ENCODE measurements at places on chromosomes 1 and 21.
A peak's percentile ranks its signal among the peaks of the same experiment; 100 is the strongest.

DNA sequence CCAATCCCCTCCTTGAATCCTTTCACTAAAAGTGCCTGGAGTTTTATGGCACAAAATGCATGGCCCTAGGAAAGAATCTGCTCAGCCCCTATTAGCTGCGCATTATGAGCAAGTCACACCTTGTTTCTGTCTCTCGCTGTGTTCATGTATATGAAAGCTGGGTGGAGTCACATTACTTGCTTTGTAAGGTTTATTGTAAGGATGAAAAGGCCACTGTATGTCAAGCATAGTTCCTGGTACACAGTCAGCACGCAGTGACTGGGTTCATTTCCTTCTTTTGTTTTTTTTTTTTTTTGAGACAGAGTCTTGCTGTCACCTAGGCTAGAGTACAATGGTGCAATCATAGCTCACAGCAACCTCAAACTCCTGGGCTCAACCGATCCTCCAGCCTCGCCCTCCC is 6.7 kb upstream of the SLC9A1 start:
- DNase-seq: no peak

- no peak for DNase-seq
These were observed 75.4 kb upstream of the CLDN14 start for GRCh38 chr21:36555199-36555800.

GRCh38 chr1:955474-955873 is 3.6 kb downstream of the NOC2L start:
- DNase-seq: no peak

DNA sequence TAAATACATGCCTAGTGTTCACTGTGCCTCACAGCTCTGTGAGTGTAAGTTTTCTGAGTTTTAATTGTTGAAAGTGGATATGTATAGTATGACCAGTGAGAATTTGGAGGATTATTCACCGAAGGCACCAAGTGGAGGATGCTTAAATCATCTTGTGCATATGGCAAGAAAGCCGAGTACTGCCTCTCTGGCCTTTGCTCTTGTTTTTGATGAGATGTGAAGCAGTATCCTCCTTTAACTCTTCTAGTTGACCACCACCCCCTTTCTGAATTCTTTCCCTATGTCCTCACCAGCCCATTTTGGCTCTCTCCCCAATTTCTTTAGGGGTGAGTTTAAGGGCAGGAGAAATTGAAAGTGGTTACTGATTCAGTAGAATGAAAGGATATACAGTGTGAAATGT is 130.4 kb downstream of the SYT2 start:
- DNase-seq: no peak

GRCh38 chr1:67916140-67916886 is 83.0 kb upstream of the GNG12 start:
- DNase-seq: no peak

DNA sequence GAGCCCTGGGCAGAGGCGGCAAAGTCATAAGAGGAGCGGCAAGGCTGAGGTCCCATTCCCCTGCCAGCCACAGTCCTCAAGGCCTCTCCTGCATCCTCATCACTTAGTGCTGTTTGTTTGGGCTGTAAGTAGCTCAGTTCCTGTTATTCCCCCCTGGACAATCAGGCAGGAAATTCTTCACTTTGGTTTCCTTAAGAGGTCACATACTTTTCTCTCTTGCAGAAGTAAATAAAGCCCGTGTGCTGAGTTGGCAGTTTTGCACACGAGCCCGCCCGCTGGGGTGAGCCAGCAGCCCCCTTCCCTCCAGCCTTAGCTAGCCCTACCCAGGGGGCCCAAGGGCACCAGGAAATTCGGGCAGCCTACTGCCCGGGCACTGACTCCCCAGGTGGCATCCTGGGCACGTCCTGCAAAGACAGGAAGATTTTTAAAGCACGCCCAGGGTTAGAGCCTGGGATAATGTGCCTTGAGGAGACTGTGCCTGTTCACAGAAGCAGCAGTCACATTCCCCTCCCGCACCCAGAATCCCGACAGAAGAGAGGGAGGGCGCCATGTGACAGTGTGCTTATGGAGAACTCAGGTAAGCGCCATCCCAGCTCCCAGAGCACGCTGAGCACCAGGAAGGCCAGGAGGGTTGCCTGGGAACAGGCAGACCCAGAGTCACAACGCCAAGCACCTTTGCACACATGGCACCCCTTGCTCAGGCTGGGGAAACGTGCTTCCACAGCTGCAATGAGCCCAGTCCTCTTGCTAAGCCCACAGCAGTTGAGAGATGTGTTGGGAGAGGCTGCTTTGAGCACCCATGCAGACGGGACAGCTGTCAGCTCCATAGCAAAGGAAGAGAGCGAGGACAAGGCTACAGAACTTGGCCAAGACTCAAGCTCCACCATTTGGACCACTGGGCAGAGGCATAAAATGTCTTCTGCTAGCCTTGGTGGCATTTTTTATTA is 144.5 kb upstream of the TMEM51 start:
- DNase-seq: no peak

GRCh38 chr1:94110021-94110761 is 10.8 kb downstream of the ABCA4 start:
- DNase-seq: no peak

- no peak for DNase-seq
These were observed 267.9 kb downstream of the PLA2G4A start for GRCh38 chr1:187096689-187097088.

- DNase-seq: no peak
These were observed 5.2 kb downstream of the ATP1A2 start for GRCh38 chr1:160120797-160121196.

- DNase-seq: no peak
These were observed 22.0 kb downstream of the ZNF697 start for GRCh38 chr1:119626011-119626545.

- DNase-seq: no peak
These were observed 50.6 kb downstream of the NRIP1 start for GRCh38 chr21:15014221-15014620.

GRCh38 chr21:14985306-14985705 is 79.5 kb downstream of the NRIP1 start:
- no peak for DNase-seq

- DNase-seq: no peak
These were observed 21.6 kb downstream of the NUP210L start for GRCh38 chr1:154133256-154133655.

- DNase-seq: no peak
These were observed 238.4 kb upstream of the DMRTA2 start for GRCh38 chr1:50661626-50662025.

DNA sequence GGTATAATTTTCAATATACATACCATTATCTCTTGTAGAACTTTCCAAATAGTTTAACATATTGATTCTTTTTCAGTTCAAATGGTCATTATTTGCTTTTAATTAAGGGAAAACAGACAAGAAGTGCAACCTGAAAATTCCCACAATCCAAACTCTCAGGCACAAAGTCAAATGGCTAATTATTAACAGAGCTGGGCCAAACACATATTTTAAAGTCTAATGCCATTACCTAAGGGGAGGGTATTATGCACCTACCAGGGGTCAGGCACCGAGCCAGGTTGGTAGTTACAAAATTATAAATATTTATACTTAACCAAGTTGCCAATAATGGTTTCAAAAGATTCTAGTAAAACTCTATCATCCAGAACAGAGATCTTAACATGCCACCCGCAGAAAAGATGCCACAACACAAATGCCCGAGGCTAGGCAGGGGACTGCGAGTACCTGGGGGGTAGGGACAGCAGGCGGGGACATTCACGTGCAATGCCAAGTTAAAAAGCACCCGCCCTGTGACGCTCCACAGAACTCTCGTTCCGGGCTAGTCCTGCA is 15.0 kb downstream of the LBR start:
- DNase-seq: no peak

DNA sequence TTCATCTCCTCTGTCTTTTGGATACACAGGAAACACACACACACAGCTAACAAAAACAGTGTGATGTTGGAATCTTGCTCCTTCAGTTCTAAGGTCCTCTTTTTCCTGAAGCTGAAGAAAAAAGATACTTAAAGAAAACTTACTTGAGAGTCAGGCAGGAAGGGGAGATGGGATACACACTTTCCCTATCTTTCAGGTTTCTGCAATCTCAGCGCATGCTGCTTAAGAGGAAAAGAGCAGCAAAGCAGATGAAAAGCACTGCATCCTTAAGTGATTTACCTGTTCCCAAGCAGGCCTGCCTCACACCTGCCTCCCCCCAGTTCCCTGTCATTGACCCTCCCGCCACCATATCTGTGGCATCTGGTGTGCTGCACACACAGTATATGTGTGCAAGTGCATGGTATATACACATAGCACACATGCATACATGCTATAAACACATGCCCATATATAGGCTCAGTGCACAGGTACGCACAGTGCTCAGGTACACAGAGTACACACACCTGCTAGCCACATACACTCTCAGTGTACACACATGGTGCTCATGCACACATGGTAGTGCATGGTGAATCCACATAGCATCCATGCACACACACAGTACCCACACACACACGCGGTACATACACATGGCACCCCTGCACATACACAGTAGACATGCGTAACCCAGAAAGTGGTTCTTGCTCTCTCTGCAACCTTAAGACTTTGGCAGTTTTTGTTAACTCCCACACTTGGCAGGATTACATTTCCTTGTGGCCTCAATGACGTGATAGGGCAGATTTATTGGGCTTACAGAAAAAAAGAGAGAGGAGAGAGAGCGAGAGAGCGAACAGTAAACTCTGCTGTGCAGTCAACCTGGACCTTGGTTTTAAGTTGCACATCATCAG is 166.9 kb downstream of the TOMM20 start:
- DNase-seq: no peak

GRCh38 chr21:35994613-35995012 is 65.7 kb downstream of the SETD4 start:
- no peak for DNase-seq

DNA sequence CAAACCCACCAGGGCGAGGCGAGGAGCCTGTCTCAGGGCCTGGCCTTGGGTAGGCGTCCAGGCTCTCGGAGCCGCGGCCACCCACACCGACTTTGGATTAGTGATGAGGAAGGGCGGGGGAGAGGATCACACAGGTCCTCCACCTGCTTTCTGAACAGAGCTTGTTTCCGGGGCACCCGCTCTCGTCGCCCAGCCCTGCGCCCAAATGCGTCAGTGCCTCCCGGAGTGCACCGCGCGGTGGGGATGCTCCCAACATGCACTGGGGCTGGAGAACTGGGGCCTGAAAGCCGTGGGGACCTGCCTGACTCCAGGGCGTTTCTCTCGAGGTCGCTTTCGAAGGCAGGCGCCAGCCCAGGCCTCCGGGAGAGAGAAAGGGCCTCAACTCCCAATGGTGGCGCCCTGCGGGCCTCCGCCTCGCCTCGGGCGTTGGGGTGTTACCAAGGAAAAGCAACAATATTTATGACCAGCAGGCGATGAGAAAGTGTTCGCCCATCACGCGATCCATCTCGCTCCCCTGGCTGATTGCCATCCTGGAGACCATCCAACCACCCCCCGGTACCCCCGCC is 8.9 kb upstream of the LHX8 start:
- DNase-seq: no peak

DNA sequence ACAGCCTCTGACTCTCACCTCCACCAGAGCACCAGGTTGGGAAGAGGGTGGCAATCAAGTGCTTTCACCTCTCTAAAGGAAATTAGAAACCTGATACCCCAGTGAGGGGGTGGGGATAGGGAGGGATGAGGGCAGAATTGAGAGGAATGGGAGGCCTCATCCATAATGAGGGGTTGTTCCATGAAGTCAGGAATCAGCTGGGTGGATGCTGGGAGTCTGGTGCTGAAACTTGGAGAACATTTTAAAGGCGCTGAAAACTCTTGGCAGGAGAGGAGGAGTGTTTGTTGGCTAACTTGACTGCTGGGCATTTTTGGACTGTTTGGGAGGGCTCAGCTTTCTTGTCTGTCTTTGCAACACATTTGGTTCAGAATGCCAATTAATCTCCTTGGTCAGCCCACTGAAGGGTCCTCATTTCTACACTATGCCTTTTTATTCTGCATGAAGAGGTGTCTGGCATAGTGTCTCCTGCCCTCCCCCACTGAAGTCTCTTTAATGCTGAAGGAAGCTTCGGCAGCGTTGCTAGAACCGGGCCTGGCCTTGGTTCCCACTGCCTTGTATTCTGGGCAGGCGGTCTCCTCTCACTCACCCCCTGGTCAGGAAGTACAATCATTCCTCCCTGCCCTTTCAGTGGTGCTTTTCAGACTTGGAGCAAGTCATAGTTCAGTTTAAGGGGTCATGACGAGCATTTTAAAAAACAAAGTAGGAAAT is 2.2 kb downstream of the PHGDH start:
- no peak for DNase-seq

DNA sequence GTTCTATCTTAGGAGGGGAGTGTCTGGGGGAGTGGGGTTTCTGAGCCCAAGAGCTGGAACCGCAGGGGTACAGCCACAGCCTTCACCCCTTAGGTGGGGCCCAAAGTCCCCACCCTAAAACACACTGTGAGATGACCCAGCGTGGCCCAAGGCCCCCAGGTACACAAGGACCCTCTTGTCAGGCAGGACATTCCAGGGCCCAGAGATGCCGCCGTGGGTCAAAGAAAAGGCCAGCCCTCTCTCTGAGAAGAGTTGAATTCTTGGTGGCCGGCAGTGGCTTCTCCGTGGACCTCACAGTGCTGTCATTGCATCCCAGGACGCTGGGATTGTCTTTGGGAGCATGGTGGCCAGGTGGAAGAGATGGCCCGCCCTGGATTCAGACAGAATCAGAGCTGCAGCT is 176.3 kb upstream of the C1orf174 start:
- DNase-seq: no peak

- no peak for DNase-seq
These were observed 687 bp downstream of the TGFBR3 start for GRCh38 chr1:91885213-91885715.

- no peak for DNase-seq
These were observed 50.1 kb downstream of the ATF6 start for GRCh38 chr1:161816201-161816600.

- DNase-seq: no peak
These were observed 11.2 kb downstream of the KIFAP3 start for GRCh38 chr1:170063109-170063826.

- DNase-seq: peak; percentile 5
These were observed 134.4 kb upstream of the SMYD2 start for GRCh38 chr1:214146523-214146922.

GRCh38 chr1:65069011-65069565 is 78.9 kb upstream of the AK4 start:
- DNase-seq: no peak

DNA sequence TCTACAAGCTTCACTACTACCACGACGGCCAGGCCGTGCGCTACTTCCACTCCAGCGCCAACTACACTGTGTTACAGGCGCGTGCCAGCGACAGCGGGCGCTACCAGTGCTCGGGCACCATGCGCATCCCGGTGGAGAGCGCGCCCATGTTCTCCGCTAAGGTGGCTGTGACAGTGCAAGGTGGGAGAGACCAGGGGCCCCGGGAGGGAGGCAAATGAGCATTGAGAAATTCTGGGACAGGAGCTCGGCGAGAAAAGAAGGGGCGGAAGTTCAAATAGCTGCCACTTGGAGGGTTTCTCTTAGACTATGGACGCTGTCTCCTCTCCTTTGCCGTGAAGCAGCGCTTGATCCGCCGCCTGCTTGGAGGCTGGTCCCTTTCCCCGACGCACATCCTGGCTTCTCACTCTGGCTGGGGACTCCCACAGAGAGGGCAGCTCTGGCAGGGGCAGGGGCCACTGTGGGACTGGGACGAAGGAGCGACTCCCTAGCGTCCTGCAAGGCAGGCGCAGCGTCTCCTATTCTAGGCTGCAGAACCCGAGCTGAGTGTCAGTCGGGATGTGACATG is 4.6 kb downstream of the FCRLB start:
- DNase-seq: no peak

GRCh38 chr21:20652846-20653245 is 345.4 kb upstream of the NCAM2 start:
- DNase-seq: no peak

Data from NCI-H2171 (cell line).